DMS79 (cell line): ENCODE measurements at places on chromosomes 6 and 20.
A peak's percentile ranks its signal among the peaks of the same experiment; 100 is the strongest.

- DNase-seq, result no peak
Measured at GRCh38 chr6:137927777-137928218, 60.7 kb downstream of the TNFAIP3 start.

GRCh38 chr6:1486387-1486786, 97.0 kb downstream of the FOXF2 start:
- no peak for DNase-seq

DNA sequence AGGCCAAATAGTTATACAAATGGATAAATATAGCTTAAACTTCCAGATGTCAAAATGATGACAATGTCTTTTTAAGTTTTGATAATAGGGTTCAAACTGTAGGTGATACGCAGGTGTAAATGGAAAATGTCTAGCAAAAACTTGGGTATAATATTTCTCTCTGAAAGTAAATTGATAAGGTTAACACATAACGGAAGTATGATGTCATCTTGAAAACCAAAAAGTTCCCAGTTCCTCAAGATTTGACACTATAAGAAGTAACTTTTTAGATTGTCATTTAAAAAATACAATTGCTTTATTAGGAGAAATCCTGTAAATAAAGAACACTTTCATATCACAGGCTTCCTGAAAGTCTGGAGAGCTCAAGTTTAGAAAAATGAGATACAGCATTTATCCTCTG, 483.4 kb downstream of the FRK start:
- DNase-seq, result no peak

DNA sequence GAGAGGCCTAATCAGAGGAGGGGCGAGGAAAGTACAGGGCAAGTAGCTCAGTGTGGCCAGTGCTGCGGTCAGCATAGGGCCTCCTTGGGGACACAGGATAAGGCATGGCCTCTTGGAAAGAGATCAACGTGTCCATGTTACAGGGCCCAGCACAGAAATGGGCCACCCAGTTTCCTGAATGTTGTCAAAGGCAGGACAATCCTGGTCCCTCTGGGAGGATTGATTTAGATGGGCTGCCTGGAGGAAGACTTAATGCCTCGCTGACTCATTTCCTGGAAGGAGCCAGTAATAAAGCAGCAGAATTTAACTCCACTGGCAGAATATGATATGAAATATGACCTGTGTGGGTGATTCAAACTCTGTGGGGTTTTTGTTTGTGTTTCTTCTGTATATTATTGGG, 16.6 kb downstream of the DDO start:
- DNase-seq, result no peak

GRCh38 chr20:40319741-40320516, 369.1 kb downstream of the MAFB start:
- DNase-seq, result no peak

GRCh38 chr20:62887860-62888239, 26.2 kb upstream of the TCFL5 start:
- DNase-seq, result no peak

DNA sequence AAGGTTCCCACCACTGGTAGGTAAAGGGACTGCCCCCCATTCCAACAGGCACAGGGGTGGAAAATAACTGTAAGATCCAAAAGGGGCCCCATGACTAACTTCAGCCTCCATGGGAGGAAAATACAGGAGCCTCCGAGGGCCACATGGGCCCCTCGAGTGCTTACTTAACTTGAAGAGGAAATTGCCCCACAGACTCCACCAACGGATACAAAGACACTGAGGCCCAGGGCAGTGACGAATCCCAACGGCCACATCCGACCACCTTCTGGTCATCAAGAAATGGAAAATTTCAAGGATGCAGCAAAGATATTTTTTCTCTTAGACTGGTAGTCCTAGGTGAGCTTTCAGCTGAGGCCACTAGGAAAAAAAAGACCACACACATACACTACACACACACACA, 116.0 kb upstream of the MRPS10 start:
- DNase-seq, result no peak

GRCh38 chr6:138590796-138591709, 91.8 kb upstream of the NHSL1 start:
- DNase-seq, result peak; percentile 41

- DNase-seq, result no peak
Measured at GRCh38 chr6:327538-328116, 35.3 kb downstream of the DUSP22 start.
